Dermis microvascular lymphatic vessel endothelial cell (primary cell): ENCODE measurements at places on chromosomes 1 and 21. TPM values are rescaled to one million over a fixed set of nuclear protein-coding genes. Genes with fewer than 3 reads are reported as not detected.

The NHLH1 gene
- total RNA-seq = under 0.01 TPM in 1 of 2 replicates, not detected in the other

The CHI3L2 gene
- not detected in 2 replicates for total RNA-seq

The NFASC gene
- total RNA-seq = under 0.01 and 0.13 TPM in 2 replicates

DNA sequence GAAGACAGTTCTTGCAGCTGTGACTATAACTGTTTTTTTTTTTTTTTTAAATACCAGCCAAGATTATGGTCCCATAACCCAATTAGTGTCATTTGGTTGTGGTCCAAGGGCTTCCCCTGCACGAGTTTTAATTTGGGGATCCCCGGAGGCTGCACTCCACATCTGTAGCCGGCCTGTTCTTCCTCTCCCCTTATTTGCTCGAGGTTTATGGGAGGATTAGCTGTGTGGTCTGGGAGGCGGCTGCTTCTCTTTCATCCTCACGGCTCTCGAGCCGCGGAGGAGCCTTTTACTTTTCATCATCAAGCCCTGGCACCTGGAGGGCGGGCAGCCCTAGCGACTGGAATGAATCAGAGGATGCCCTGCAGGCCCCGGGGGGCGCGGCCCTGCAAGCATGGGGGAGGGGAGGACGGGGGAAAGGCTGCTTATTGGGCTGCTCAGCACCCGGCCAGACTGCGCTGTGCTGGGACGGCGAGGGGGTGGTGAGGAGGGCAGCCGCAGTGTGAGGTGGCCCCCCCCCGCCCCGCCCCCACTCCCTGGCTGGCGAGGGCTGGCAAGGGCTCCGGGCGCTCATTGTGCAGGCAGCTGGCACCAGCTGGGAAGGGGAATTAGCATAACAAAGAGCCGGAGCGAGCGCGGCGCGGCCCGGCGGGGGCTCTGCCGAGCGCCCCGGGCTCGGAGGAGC lies 18.5 kb downstream of the SERTAD4 start:
- DNase-seq = no peak
